Stimulated activated memory B cell treated with anti-CD40 and anti-IgM and Interleukin-4, amounts not matched to agents 10 μg/mL and 1 μg/mL and 100 μg/mL, for 72 hours (primary cell): ENCODE measurements at places on chromosomes 7 and 10.

DNA sequence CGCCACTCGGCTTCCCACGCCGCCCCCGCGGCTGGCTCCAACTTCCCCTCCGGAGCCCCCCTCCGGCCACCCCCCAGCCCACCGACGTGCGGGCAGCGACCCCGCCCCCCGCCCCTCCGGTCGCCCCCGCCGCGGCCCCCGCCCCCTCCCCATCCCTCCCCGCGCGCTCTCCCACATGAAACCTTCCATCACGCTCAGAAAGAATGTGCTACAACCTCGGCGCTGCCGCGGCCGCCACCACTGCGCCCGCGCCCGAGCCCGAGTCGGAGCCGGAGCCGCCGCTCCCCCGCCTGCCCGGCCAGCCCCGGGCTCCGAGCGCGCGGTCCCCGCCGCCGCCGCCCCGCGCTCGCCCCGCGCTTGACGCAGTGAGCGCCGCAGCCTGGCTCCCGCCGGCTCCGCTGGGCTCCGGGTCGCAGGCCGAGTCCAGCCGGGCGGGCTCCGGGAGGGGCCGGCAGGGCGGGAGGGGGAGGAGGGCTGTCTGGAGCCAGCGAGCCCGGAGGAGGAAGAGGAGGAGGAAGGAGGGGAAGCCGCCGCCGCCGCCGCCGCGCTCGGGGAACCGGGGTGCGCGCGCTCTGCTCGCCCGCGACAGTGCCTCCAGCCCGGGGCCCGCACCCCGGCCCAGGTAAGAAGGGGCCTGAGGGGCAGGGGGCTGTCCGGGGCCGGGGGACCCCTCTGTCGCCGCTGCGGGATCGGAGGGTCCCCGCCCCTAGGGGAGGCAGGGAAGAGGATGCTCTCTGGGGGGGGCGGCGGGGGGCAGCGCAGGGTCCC, 4.3 kb upstream of the ELFN1 start:
- H3K4me1 ChIP-seq: peaks cover 29% of the 10 kb centered on the region
- H3K4me3 ChIP-seq: no peak overlapping the region
- H3K27ac ChIP-seq: no peak overlapping the region
- peak; percentile 13 for ATAC-seq
- H3K36me3 ChIP-seq: peaks cover 4% of the 10 kb centered on the region
- H3K27me3 ChIP-seq: peaks cover 54% of the 10 kb centered on the region

DNA sequence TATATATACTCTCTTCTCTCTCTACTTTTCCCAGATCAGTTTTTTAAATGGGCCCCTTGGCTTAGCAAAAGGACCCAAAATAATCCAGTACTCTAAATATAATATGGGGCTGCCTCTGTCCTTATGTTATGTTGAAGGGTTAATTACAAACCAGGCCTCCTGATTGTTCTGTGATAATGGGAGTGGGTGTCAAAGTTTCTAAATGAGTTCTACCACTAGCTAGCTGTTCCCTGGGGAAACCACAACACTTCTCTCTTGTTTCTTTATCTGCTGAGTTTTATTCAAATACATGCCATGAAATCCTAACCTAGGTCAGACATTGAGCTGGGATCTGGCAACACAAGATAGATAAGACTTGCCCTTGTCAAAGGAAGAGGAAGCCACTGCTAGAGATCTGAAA, 3.8 kb downstream of the HTR5A start:
- no peaks in the 10 kb centered on the region for H3K4me1 ChIP-seq
- H3K27me3 ChIP-seq: peaks cover 52% of the 10 kb centered on the region
- no peak overlapping the region for H3K4me3 ChIP-seq
- H3K36me3 ChIP-seq: no peaks in the 10 kb centered on the region
- no peak for ATAC-seq

DNA sequence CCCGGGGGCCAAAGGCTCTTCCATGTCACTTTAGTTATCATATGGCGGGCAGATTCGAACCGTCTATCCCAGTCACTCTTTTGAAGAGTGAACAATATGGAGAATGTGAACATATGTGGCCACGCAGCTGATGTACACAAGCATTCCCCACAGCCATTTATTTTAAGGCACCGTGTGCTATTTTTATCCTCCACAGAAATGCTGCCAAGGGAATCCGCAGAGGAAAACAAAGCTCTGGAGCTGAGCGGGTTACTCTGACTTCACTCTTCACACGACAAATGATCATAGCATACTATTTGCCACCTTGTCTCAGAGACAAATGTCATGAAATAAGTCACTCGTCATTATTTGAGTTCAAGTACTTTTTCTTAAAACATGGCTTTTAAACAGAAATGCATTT, 100.3 kb downstream of the CTBP2 start:
- H3K27me3 ChIP-seq: peaks cover 71% of the 10 kb centered on the region
- no peak overlapping the region for H3K27ac ChIP-seq
- H3K4me1 ChIP-seq: peaks cover 33% of the 10 kb centered on the region
- H3K4me3 ChIP-seq: no peak overlapping the region
- no peaks in the 10 kb centered on the region for H3K36me3 ChIP-seq

- peaks cover 61% of the 10 kb centered on the region for H3K27me3 ChIP-seq
- ATAC-seq: no peak
- no peaks in the 10 kb centered on the region for H3K36me3 ChIP-seq
- H3K4me1 ChIP-seq: peaks cover 52% of the 10 kb centered on the region
- no peak overlapping the region for H3K4me3 ChIP-seq
Measured at GRCh38 chr10:110407301-110408170, 90.2 kb upstream of the DUSP5 start.

- no peak for ATAC-seq
- no peak overlapping the region for H3K4me3 ChIP-seq
- no peaks in the 10 kb centered on the region for H3K36me3 ChIP-seq
- peaks cover 21% of the 10 kb centered on the region for H3K27me3 ChIP-seq
- no peak overlapping the region for H3K27ac ChIP-seq
Measured at GRCh38 chr7:151310578-151310977, 31.0 kb upstream of the NUB1 start.

DNA sequence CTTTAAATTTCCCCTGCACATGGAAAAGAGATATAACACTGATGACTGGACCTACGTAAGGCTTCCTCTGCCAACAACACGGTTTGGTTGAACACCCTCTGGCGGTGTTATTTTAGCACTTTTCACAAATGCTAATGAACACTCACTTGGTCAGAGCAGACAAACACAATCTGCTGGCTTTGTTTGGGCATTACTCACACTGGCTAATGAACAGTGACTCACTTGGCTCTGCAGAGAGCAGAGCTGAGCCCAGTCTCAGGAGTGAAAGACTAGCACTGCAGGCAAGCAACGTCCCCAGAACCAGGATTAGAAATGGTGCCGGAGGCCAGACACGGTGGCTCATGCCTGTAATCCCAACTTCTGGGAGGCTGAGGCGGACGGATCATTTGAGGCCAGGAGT, 430.8 kb downstream of the PLXNA4 start:
- H3K4me3 ChIP-seq: no peak overlapping the region
- no peak for ATAC-seq
- peaks cover 9% of the 10 kb centered on the region for H3K27me3 ChIP-seq
- no peaks in the 10 kb centered on the region for H3K36me3 ChIP-seq
- H3K4me1 ChIP-seq: no peaks in the 10 kb centered on the region
- no peak overlapping the region for H3K27ac ChIP-seq

DNA sequence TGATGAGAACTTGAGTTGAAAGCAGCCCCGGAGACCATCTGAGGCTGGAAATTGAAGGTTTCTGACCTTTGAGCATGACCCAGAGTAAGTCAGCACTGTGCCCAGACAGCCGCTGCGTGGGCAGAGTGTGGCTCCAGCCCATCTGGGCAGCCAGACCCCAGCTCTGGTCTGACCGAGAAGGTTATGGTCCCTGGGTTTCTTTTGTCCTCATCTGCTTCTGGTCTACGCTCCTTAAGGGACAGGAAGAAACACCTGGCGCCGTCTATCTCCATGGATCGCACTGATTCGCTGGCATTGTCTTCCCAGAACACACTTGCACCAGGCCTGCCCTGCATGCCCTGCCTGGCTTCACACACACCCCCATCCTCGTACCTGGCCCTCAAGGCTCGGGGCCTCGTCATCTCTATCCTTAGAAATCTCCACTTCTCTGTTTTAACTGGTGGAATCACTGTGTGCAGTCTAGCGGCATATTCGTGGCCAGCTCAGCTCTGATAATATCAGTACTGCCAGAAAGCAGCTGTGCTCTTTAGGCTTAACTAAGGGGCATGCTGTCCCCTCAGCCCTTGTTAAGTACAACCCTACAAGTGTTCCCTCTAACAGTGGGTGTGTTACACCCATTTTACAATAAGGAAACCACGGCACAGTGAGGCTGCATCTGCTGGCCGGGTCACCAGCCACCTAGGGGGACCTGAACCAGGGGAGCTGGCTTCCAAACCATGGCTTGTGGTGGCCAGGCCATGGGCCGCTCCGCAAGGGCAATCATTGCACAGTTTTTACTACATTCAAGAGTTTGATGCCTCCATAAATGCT, 127.7 kb downstream of the ADCY1 start:
- peaks cover 25% of the 10 kb centered on the region for H3K27me3 ChIP-seq
- H3K4me3 ChIP-seq: no peak overlapping the region
- H3K4me1 ChIP-seq: no peaks in the 10 kb centered on the region
- no peak for ATAC-seq
- H3K27ac ChIP-seq: no peak overlapping the region

DNA sequence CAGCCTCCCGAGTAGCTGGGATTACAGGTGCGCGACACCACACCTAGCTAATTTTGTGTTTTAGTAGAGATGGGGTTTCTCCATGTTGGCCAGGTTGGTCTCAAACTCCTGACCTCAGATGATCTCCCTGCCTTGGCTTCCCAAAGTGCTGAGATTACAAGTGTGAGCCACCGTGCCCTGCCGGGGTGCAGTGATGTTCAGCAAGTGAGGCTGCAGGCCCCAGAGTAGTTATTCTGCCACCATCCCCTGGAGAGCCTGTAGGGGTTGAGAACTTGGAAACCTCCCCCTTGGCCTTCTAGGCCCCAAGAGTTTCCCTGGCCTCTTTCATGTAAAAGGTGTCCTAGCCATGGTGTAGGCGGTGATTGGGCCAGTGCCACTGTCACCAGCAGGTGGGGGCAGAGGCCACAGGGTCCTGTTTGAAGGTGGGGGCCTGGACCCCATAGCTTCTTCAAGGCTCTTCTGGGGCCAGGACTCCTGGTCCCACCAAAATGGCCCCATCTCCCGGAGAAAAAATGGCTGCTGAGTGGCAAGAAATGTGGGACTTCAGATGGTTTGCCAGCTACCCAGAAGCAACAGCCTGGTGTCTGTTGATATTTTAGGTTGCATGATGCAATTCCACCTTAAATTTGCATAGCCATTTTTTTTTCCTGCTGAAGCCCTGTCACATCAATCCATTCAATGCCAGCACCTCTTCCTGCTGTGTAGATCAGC, 25.5 kb upstream of the INMT start:
- H3K4me3 ChIP-seq: peak overlapping the region; percentile 10
- H3K4me1 ChIP-seq: peaks cover 34% of the 10 kb centered on the region
- H3K27me3 ChIP-seq: no peaks in the 10 kb centered on the region
- ATAC-seq: no peak
- H3K27ac ChIP-seq: no peak overlapping the region
